KG1 (cell line): ENCODE measurements at places on chromosomes 4 and X.
A peak's percentile ranks its signal among the peaks of the same experiment; 100 is the strongest.

DNA sequence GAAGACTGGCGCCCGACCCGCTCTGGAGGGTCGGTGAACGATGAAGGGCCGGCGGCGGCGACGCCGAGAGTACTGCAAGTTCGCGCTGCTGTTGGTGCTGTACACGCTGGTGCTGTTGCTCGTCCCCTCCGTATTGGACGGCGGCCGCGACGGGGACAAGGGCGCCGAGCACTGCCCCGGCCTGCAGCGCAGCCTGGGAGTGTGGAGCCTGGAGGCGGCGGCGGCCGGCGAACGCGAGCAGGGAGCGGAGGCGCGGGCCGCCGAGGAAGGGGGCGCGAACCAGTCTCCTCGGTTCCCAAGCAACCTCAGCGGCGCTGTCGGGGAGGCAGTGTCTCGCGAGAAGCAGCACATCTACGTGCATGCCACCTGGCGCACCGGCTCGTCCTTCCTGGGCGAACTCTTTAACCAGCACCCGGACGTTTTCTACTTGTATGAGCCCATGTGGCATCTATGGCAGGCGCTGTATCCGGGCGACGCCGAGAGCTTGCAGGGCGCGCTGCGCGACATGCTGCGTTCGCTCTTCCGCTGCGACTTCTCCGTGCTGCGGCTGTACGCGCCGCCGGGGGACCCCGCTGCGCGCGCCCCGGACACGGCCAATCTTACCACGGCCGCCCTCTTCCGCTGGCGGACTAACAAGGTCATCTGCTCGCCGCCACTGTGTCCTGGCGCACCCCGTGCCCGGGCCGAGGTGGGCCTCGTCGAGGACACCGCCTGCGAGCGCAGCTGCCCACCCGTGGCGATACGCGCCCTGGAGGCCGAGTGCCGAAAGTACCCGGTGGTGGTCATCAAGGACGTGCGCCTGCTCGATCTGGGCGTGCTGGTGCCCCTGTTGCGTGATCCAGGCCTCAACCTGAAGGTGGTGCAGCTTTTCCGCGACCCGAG, 568 bp downstream of the CHST7 start:
- peak; percentile 7 for DNase-seq

GRCh38 chrX:63761639-63762038, 23.4 kb downstream of the ARHGEF9 start:
- DNase-seq, result no peak

DNA sequence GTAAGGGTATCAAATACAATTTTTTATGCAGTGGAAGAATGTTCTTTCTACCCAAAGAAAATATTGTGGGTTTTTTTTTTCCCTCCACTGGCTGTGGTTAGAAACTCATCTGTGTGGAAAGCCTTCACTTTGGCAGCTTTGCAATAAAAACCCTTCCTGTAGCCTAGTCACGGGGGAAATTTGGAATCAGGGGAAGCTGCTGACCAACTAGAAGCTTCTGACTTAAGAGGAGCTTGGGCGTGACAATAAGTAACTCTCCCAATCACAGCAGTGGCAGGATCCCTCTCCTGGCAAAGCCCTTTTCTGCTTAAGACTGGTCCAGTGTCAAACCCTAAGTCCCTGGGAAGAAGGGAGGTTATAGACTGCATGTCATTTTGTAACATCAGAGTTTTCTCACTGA, 87.9 kb downstream of the LRRC66 start:
- DNase-seq, result no peak

- no peak for DNase-seq
Observed at GRCh38 chr4:85092943-85093342, 126.5 kb upstream of the WDFY3 start.

GRCh38 chr4:154018659-154019058, 229.8 kb upstream of the SFRP2 start:
- DNase-seq, result no peak
